ENCODE measurements at places on chromosomes 7 and 10. TPM values are rescaled to one million over a fixed set of nuclear protein-coding genes. Genes with fewer than 3 reads are reported as not detected.
A peak's percentile ranks its signal among the peaks of the same experiment; 100 is the strongest.

Gene NUP42
- 67.8 TPM for total RNA-seq

DNA sequence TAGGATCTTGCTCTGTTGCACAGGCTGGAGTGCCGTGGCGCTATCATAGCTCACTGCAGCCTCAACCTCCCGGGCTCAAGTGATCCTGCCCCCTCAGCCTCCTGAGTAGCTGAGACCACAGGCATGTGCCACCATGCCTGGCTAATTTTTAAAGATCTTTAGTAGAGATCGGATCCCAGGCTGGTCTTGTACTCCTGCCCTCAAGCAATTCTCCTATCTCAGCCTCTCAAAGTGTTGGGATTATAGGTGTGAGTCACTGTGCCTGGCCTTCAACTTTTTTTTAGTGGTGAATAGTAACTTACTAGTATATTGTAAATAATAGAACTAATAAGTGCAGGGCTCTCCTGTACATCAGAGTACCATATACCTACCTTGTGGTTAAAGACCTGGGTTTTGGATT lies 52.1 kb upstream of the LMTK2 start:
- peak; percentile 27 for DNase-seq

DNA sequence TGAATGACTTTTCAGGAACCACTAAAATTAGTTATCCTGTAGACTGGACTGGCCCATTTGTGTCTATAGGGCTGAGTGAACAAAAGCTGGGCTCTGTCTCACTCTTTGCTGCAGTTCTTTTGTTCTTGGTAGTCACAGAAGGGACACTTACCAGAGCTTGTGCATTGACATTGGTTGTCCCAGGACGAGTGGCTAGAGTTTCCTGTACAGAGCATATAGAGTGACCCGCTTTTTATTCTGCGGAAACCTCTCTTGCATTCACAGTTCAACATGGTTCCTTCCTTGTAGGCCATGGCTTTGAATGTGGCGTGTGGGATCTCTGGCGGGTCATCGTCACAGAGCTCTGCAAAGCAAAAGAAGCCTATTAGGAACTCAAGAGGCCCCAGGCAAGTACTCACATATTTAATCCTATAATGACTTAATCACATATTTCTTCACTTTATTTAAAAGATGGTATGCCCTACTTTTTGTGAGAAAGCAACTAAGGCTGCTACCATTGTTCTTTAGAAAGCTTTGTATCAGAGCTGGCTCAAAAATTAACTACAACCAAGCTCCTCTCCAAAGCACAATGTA lies 36.4 kb downstream of the IL2RA start:
- no peak for DNase-seq

DNA sequence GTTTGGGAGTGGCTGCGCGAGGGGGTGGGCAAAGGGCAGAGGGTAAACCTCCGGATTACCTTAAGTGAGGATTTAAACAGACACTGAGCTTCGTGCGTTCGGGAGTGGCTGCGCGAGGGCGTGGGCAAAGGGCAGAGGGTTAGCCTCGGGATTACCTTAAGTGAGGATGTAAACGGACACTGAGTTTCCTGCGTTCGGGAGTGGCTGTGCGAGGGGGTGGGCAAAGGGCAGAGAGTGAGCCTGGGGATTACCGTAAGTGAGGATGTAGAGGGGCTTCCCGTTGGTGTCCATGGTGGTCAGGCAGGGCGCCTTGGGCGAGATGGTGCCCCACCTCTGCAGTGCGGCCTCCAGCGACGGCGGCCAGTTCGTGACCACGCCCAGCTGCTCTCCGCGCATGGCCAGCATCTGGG lies 275.8 kb downstream of the DIP2C start:
- DNase-seq = no peak

DNA sequence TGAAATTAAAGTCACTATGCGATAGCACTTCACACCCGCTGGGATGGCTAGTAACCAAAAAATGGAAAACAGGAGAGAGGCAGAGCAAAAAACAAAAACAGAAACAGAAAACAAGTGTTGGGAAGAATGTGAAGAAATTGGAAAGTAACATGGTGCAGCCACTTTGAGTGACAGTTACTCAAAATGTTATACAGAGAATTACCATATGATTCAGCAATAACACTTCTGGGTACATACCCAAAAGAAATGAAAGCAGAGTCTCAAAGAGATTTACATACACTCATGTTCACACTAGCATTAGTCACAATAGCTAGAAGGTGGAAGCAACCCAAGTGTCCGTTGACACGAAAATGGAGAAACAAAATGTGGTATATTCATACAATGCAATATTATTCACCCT lies 88.6 kb upstream of the KCNIP2 start:
- no peak for DNase-seq
